Naive thymus-derived CD8-positive, alpha-beta T cell (primary cell): ENCODE measurements at places on chromosomes 3 and 15. TPM values are rescaled to one million over a fixed set of nuclear protein-coding genes. Genes with fewer than 3 reads are reported as not detected.

GRCh38 chr3:123652342-123652984, 67.6 kb upstream of the HACD2 start:
- H3K27ac ChIP-seq, result no peak overlapping the region
- DNase-seq, result no peak
- H3K4me1 ChIP-seq, result no peaks in the 10 kb centered on the region
- H3K27me3 ChIP-seq, result no peaks in the 10 kb centered on the region
- peaks cover 6% of the 10 kb centered on the region for H3K36me3 ChIP-seq

The CYP1A2 gene
- total RNA-seq, result not detected

- H3K27ac ChIP-seq, result no peak overlapping the region
- no peaks in the 10 kb centered on the region for H3K4me1 ChIP-seq
These were observed 39.3 kb downstream of the FBLN2 start for GRCh38 chr3:13588221-13588701.

- H3K27me3 ChIP-seq, result no peaks in the 10 kb centered on the region
- H3K4me3 ChIP-seq, result no peak overlapping the region
- no peak for DNase-seq
- H3K36me3 ChIP-seq, result no peaks in the 10 kb centered on the region
- no peak overlapping the region for H3K27ac ChIP-seq
- H3K4me1 ChIP-seq, result peaks cover 76% of the 10 kb centered on the region
These were observed 8.1 kb downstream of the MCTP2 start for GRCh38 chr15:94239474-94239873.

The ASTE1 gene
- 26.0 TPM for total RNA-seq

GRCh38 chr3:64463981-64464380, 223.8 kb downstream of the ADAMTS9 start:
- DNase-seq, result no peak
- H3K27ac ChIP-seq, result no peak overlapping the region
- no peaks in the 10 kb centered on the region for H3K36me3 ChIP-seq
- H3K4me3 ChIP-seq, result no peak overlapping the region

GRCh38 chr3:183122257-183122932, 23.1 kb upstream of the MCCC1 start:
- H3K4me3 ChIP-seq, result no peak overlapping the region
- no peaks in the 10 kb centered on the region for H3K36me3 ChIP-seq
- peaks cover 2% of the 10 kb centered on the region for H3K4me1 ChIP-seq
- H3K27ac ChIP-seq, result no peak overlapping the region

The SLCO3A1 gene
- total RNA-seq, result 12.4 TPM

GRCh38 chr3:123278446-123278845, 76.7 kb downstream of the SEC22A start:
- H3K36me3 ChIP-seq, result no peaks in the 10 kb centered on the region
- no peak for DNase-seq
- no peak overlapping the region for H3K4me3 ChIP-seq
- H3K27ac ChIP-seq, result no peak overlapping the region
- H3K27me3 ChIP-seq, result no peaks in the 10 kb centered on the region

The CKMT1B gene
- not detected for total RNA-seq

The FETUB gene
- total RNA-seq, result not detected

- no peaks in the 10 kb centered on the region for H3K27me3 ChIP-seq
- DNase-seq, result no peak
- no peaks in the 10 kb centered on the region for H3K4me1 ChIP-seq
- no peak overlapping the region for H3K27ac ChIP-seq
- H3K36me3 ChIP-seq, result no peaks in the 10 kb centered on the region
These were observed 339.2 kb upstream of the DCBLD2 start for GRCh38 chr3:99240700-99241099.

The SI gene
- not detected for total RNA-seq

The CAMKV gene
- total RNA-seq, result not detected
